ENCODE measurements at places on chromosomes 7 and 10.

GRCh38 chr7:92695308-92696261 is 105.4 kb upstream of the FAM133B start:
- no peak for DNase-seq

- DNase-seq: no peak
Measured at GRCh38 chr7:1137517-1138167, 22.4 kb downstream of the ZFAND2A start.

DNA sequence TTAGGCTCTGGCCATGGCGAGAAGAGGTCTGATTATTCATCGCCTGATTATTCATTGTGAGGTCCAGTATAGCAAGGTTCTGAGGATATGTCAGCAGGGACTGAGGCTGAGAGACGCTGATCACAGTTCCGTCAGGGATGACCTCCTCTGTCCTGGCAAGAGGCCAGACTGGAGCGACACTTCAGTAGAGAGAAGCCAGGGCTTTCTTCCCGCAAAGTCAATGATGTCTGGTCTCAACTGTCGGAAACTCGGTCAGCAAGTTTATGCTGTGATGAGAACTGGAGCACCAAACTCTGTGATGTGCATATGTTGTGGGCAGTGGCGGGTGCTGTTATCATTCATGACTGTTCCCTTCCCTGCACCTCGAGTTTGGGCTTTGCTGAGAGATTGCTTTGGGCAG is 29.0 kb upstream of the GNA12 start:
- no peak for DNase-seq

GRCh38 chr10:124430077-124430476 is 11.4 kb upstream of the OAT start:
- no peak for DNase-seq

DNA sequence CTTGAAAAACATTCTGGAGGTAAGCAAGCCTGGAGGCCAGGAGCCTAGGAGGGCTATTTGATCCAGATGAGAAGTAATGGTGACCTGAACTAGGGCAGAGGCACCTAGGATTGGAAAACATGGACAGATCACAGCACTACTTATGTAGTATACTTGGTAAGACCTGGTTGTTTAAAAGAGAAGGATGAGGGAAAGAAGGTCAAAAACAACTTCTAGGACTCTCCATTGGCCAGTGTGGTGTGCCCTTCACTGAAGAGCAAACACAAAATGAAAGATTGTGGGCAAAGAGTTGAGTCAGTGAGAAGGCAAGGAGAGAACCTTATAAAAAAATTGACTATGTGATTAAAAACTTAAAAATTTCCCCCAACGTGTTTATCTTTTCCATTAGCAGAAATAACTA is 14.3 kb downstream of the ANKRD1 start:
- DNase-seq: no peak

- peak; percentile 26 for DNase-seq
Measured at GRCh38 chr10:100186253-100187212, 704 bp upstream of the ERLIN1 start.

GRCh38 chr7:1369916-1370657 is 89.2 kb downstream of the MICALL2 start:
- no peak for DNase-seq

DNA sequence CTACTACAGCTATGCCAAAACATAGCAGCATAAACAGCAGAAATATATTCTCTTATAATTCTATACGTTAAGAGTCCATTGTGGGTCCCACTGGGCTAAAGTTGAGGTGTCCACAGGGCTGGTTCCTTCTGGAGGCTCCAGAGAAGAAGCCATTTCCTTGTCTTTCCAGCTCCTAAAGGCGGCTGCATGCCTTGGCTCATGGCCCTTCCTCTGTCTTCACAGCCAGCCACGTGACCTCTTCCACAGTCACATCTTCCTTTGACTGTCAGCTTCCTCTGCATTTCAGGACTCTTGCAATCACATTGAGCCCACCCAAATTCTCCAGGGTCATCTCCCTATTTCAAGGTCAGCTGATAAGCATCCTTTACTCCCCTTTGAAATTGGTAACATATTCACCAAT is 17.2 kb downstream of the NACAD start:
- DNase-seq: no peak

GRCh38 chr7:99126921-99127553 is 16.9 kb downstream of the SMURF1 start:
- peak; percentile 84 for DNase-seq

- DNase-seq: no peak
Measured at GRCh38 chr10:34205452-34205851, 609.6 kb downstream of the PARD3 start.

DNA sequence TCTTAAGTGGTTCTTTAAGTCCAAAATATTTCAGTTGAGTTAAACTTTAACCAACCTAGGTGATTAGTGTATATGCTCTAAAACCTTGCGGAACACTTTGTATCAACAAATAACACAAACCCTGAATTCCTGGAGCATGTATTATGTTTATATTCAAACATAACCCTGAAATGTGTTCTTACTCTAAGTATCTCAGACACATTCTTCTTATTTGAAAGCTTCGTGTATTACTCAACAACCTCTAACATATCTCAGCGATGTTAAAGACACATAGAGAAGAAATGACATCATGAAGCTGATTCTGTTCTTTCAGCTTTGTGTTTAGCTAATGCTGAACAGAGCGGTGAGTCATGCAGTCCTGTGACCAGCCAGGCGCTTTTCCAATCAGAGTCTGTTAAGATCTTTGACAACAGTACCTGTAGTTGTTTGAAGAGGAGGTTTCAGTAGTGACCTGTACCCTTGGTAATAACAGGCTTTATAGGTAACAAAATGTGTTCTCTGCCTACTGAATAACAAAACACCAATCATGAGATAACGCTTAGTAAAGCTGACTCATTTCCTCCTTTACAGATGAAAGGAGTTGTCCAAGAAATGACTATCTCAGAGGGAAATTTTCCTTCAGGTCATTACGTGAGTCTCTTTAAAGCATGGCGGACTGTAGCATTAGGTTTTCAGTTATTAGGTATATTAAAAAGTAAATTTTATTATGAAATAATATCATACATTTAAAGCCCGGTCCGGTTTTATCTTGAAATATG is 67.3 kb upstream of the KLF6 start:
- peak; percentile 89 for DNase-seq

DNA sequence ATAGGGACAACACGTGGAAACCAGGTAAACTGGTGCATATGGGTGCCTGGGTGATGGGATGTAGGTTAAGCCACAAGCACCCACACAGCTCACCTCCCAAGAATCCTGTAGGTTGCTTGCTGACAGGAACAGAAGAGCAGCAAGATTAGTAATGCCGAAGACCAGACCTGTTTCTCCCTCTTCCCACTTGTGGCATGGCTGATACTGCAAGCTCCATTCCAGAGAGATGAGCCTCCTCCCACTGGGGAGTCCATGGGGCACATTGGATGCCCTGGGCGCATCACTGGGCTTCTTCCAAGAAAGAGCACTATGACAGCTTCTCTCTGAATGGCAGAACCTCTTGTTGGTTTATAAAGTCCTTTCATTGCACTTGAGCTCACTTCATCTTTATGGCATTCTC is 44.4 kb upstream of the LOXL4 start:
- DNase-seq: no peak

- DNase-seq: no peak
Measured at GRCh38 chr7:1610678-1611302, 41.0 kb upstream of the PSMG3 start.

GRCh38 chr7:1054861-1055450 is 10.6 kb downstream of the GPR146 start:
- DNase-seq: no peak

DNA sequence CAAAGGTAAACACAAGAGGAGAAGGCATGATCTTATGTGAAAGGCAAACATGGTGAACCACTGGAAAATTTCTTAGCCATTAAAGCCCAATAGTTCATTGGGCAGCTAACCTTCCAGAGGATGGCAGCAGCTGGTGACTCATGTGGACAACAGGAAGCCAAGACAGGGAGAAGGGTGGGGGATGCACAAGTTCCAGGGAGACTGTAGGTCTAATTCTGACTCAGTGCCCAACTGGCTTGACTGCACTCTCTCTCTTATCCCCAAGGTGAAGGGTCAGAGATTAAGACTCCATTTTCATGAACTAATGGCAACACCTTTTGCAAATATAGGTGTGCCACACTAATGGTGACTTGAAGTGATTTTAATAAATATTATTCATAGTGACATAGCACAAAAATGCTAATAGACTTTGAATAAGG is 47.9 kb upstream of the SLC35B4 start:
- peak; percentile 6 for DNase-seq

DNA sequence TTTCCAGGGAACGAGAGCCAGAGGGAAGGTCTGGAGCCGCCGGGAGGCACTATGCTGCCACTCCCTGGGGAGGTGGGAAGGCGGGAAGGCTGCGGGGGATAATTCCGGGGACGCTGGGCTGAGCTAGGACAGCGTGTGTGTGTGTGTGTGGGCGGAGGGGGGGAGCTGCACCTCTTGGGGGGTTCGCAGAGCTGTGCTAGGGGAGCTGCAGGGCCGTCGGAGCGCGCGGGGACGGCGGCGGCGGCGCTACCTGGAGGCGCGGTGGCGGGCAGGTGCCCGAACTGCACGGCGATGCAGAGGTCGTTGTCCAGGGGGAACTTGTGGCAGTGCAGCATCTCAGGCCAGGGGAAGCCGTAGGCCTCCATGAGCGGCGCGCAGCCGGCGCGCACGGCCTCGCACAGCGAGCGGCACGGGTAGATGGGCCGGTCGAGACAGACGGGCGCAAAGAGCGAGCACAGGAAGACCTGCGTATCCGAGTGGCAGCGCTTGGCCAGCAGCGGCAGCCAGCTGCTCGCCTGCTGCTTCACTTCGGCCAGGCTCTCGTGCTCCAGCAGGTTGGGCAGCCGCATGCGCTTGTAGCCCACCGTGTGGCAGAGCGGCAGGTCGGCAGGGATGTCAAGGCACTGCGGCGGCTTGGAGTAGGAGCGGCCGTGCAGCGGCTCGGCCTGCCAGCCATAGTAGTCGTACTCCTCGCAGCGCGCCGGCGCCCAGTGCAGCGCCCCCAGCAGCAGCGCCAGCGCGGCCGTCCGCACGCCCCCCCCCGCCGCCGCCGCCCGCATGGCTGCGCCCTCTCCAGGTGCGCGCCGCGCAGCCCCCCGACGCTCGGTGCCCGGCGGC is 526 bp downstream of the SFRP5 start:
- DNase-seq: no peak

DNA sequence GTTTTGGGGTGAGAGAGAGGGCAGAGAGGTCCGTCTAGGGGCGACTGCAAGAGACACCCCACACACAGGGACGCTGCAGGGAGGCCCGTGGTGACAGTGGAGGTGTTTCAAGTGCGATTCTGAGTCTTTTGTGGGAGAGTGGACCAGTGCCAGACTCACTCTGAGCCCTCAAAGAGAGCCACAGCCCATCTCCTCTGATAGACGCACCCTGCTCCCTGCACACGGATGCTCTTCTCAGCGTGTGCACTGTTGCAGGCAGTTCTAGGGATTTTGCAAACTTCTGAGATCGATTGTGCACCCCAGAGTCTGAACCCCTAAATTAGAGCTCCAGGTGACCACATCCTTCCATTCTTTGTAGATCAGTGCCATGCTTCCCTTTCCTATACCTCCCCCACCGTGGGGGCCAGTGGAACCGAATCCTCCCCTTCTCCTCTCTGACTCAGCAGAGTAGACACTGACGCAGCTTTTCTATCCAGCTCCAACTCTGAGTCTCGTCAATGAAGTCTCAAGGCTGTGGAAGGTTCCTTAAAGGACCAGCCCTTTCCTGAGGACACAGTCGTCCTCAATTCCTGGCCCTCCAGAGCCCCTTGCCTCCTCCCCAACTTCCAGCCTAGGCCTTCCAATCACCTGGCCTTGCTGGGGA is 83.8 kb downstream of the TMEM130 start:
- no peak for DNase-seq

DNA sequence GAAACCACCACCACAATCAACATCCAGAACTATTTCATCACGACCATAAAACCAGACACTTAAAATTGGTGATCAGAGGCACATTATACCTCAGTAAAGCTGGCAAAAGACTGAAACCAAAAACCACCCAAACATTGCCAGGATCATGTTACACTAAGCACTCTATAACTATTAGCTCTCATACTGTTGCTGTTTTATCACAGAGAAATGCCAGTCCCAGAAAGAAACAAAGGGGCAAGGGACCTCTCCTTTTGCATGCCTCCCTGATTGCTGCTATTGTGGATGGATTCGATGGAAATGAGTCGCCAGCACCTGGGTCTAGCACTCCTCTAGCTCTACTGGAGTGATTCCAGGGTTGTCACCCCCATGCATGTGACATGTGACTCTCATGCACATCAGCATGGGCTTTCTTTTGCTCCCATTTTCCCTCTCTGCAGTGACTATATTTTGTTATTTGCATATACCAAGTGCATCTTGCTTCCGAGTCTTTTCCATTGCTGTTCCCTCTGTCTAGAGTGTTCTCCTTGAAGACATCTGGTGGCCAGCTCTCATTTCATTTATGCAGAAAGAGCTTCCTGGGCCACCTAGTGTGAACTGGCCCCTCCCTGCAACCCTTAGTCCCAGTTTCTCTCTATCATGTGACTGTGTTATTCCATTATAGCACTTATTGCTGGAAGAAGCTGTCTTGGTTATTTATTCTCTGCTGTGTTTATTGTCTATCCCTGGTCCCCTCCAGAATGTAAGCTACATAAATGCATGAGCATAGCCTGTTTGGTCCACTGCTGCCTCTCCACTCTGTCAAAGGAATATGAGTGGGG is 300.6 kb downstream of the PLXNA4 start:
- no peak for DNase-seq

DNA sequence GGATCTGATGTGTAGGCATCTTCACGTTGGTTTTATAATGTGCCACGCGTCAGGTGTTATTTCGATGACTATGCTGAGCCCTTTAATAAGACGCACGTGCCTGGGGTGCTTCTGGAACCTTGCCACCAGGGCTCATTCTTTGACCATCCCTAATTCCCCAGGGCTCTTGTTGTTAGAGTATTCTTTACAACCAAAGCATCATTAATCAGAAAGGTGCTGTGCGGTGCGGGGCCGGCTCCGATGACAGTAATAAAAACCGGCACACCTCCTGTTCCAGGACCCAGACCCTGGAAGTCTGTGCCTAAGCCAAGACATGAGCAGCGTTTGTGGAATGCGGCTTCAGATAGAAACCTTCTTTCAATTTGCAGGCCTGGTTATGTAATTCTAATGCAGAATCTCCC is 58.4 kb downstream of the MGMT start:
- no peak for DNase-seq

- no peak for DNase-seq
Measured at GRCh38 chr10:21919906-21920305, 83.6 kb downstream of the DNAJC1 start.

DNA sequence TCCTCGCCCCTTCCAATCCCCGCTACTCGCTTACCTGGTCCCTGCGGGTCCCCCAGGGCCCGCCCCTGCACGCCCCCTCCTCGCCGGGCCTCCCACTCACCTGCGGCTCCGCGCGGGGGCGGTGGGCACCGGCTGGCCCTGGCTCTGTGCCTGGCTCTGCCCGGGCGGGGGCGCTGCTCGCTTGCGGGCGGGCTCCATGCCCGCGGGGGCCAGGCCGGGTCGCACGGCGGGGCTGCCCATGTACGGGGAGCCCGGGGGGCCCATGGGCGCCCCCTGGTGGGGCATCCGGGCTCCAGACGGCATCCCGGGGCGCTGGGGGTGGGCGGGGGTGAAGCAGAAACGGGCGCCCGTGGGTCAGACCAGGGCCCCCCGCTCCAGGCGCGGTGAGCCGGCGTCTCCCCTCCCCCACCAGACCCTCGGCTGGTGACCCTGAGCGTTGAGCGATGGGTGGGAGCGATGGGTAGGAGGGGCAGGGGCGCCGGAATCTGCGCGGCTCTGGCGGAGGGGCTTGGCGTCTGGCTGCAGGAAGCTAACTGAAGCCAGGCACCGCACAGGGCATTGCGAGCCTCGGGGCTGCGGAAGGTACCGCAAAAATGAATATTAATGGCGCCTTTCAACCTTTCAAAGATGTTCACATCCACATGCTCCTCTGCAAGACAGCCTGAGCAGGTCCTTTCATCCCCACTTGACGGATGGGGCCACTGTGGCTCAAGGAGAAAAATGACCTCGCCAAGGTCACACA is 3.0 kb downstream of the SMARCD3 start:
- no peak for DNase-seq
